Pulmonary artery endothelial cell (primary cell): ENCODE measurements at places on chromosomes 3 and 15.
A peak's percentile ranks its signal among the peaks of the same experiment; 100 is the strongest.

GRCh38 chr3:49723628-49724551 is at the start of gene GMPPB:
Gene GMPPB, minus strand, starts transcription at chr3:49723951. Its CDS starts 225 bp downstream, at chr3:49723726.
- peak; percentile 89 for DNase-seq

DNA sequence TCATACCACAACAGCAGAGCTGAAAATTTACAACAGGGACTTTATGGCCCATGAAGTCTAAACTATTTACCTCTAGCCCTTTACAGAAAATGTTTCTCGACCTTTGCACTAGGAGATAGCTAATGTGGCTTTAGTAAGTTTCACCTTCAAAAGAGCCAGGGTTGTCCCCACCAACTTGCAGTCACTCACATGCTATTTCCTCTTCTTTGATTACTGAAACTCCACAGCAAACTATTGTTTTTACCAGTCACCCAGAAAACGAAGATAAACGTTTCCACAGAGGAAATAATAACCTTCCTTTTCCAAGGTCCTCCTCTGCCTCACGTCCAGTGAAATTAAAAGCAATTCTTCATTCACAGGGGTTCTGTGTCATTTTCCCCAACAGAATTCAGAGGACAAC is 48.2 kb downstream of the WWTR1 start:
- DNase-seq: no peak

GRCh38 chr3:150059729-150060128 is 89.0 kb upstream of the PFN2 start:
- no peak for DNase-seq

- no peak for DNase-seq
Observed at GRCh38 chr15:46166750-46167149, 531.9 kb downstream of the SQOR start.

DNA sequence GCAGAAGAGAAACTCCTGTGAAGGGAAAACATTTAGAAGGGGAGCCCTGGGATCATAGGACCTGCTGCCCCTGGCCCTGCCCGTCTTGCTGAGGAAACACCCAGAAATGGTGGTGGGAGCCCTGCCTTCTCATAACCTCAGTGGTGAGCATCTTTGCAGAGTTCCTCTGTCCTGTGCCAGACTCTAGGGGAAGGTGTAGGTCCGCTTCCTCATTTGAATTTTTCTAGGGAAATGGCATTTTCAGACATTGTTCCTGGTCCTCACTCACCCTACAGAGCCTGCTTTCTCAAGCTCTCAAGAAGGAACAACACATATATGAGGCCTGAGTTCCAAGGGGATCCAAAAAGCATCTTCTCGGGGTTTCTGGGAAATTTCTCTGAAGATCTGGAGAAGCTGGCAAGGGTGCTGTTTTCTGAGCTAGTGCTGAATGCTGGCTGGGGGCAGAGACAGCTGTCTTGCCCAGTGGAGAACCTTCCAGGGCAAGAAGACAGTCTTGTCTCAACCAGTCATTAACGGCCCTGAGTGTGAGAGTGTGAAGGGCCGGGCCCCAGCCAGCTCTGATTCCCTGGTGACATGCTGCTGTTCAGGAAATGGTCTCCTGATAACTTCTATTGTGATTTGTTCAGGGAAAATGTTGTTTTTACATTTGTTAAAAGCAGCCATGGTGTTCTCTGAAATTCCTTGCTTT is 283.1 kb upstream of the LRRFIP2 start:
- DNase-seq: no peak

DNA sequence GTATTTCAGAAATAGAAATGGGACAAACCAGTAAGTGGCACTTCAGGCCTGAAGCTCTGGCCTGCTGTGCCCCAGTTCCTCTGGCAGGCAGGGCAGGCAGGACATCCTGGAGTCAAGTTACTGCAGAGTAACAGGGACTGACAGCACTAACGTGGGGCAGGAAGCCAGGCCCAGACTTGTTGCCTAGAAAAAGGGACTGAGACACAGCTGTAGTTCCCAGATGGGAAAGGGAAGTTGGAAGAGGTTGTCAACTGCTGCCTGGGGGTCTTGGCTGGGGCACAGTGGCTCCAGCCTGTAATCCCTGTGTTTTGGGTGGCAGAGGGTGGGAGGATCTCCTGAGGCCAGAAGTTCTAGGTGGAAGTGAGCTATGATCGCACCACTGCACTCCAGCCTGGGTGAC is 171.9 kb downstream of the FMN1 start:
- peak; percentile 19 for DNase-seq

GRCh38 chr3:108103886-108104797 is 13.3 kb upstream of the CD47 start:
- DNase-seq: no peak

GRCh38 chr3:154191520-154191919 is 70.3 kb downstream of the ARHGEF26 start:
- DNase-seq: no peak

DNA sequence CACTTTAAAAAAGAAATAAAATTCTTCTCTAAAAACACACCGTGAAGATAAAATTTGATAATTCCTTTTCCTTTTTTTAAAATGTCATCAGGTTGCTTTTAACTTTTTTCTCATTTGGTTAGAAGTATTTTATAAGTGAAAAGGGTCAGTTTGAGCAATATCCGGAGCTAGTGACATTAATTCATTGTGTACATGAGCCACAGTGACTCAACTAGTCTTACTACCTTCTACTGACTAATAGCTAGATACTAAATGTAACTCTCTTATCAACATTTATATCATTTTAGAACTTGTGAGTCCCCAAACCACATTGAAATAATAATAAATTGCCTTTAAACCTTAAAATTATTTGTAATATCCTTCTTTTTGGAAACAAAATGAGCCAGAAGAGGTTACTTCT is 101.2 kb upstream of the ZBTB20 start:
- no peak for DNase-seq

DNA sequence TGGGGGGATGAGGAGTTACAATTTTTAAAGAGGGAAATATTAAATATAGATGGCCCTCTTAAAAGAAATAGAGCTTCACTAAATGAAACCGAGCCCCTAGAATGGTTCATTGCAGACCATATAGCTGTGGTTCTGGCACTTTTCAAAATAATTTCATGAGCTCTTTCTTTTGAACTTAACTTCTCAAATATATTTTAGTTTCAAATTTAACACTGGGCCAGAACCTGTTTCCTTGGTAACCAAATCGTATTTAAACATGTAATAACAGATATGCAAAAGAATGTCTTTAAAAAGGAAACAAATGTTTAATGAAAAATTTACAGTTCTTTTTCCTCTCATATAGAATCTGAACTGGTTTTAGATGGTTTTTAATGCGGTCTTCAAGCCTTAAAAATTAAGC is 20.1 kb downstream of the ZBTB38 start:
- no peak for DNase-seq

DNA sequence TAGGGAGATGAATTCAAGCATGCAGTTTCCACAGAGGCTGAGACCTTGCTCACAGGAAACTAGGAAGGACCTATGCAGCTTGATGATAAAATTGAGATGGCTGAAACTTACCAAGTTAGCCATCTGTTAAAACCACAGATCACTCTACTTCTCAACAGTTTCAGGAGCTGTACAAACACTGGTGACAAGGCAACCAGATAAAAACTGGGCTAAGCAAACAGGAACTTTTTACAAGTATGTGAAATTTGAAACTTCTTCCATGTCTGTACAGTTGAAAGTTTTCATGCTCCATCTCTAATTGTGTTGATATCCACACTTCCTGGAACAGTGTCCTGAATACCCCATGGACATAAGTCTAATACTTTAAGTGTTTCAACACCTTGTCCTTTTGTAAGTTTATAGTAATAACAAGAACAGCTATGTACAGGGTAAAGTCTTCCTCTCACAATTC is 78.2 kb downstream of the FAIM start:
- DNase-seq: no peak

GRCh38 chr3:26574766-26575165 is 47.8 kb upstream of the LRRC3B start:
- DNase-seq: no peak

- no peak for DNase-seq
Observed at GRCh38 chr15:67914537-67915460, 75.0 kb upstream of the RNU6-1 start.

- no peak for DNase-seq
Observed at GRCh38 chr3:10888518-10889090, 72.6 kb downstream of the SLC6A11 start.

DNA sequence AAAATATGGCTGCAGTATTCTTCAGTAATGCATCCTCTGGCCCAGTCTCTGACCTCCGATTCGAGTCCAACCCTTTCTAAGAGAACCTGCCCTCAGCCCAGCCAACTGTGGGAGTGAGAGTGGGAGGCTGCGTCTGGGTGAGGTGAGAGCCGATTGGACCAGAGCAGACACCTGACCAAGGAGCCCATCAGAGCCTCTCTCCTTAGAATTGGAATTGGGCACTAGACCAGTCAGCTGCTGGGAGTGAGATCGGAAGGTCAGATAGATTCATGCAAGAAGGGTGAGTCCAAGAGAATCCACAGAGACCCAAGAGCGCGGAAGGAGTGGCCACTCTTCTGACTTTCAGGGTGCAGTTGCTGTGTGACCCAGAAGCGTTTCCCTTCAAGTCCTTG is 10.2 kb downstream of the RASL12 start:
- no peak for DNase-seq

- no peak for DNase-seq
Observed at GRCh38 chr3:195754141-195754540, 33.4 kb downstream of the MUC20 start.

- no peak for DNase-seq
Observed at GRCh38 chr15:49154799-49155109, 645 bp downstream of the COPS2 start.

- DNase-seq: no peak
Observed at GRCh38 chr15:78049691-78050440, 27.6 kb downstream of the TBC1D2B start.

- no peak for DNase-seq
Observed at GRCh38 chr15:92728266-92728665, 72.7 kb upstream of the FAM174B start.

DNA sequence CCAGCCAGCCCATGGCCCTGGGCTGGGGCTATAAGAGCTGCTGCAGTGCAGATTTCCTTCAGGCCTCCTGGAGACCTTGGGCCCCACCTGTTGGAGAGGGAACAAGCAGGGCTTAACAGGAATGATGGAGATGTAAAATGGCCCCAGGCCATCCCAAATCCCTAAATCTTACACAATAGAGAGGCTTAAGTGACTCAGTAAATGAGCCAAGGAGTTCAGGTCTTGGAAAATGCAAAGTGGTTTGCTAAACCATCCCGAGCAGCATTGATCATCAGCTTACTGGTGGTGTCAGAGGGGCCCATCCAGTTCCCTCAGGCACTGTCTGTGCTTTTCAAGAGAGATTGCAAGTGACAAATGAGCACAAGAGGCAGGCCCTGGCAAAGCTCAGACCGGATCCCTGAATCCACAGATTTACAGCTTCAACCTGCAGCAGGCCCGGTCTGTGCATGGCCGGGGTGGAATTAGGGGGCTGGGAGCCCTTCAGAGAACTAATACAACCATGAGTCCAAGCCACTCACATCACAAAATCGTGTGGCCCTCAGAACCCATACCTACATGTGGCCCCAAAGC is 325.4 kb downstream of the UACA start:
- no peak for DNase-seq

- no peak for DNase-seq
Observed at GRCh38 chr3:38141952-38142273, 3.5 kb downstream of the MYD88 start.

DNA sequence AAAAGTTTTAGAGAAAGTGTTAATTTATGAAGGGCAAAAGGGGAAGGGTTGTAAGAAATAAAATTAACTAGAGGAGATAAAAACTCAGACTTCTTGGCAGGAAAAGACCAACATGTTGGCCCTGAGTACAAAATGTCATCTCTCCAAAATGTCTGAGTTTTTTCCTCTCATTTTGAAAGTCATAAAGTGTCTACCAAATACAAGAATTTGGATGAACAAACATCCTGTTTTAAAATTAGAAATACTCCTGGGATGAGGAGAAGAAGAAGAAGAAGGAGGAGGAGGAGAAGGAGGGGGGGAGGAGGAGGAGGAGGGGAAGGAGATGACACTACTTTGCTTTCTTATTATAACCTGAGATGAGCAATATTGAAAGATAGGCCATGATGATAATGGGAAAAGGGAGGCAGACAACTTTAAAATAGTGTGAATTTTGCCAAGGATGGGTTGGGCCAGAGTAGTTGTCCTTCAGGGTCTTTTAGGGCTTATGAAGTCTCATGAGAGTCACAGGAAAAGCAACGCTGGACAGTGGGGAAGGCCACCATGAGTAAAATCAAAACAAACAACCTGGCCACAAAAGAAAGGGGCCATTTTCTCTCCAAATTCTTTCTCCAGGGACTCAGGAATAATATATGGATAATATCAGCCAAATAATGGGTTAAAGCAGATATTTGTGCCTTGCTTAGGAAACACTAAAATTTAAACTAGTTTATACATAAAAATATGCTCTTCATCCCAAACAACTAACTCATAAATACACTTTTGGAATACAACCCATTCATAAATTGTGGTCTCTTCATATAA is 632.9 kb downstream of the EPHA3 start:
- no peak for DNase-seq

- DNase-seq: no peak
Observed at GRCh38 chr3:3209057-3209456, 29.6 kb upstream of the CRBN start.

DNA sequence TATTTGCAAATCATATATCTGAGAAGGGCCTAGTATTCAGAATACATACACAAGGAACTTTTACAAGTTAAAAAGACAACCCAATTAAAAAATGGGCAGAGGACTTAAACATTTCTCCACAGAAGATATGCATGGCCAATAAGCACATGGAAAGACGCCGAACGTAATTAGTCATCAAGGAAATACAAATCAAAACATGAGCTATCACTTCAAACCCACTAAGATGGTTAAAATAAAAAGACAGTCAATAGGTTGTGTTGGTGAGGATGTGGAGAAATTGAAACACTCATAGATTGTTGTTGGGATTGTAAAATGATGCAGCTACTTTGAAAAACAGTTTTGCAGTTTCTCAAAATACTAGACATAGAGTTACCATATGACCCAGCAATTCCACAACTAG is 61.2 kb upstream of the NEO1 start:
- DNase-seq: no peak

- no peak for DNase-seq
Observed at GRCh38 chr3:124318656-124319055, 326.7 kb upstream of the ROPN1 start.

GRCh38 chr15:96264351-96264798 is 66.1 kb upstream of the NR2F2 start:
- DNase-seq: no peak

- DNase-seq: no peak
Observed at GRCh38 chr3:1953536-1953935, 145.1 kb upstream of the CNTN4 start.

- no peak for DNase-seq
Observed at GRCh38 chr3:171026597-171027293, at the start of gene SLC2A2. Gene SLC2A2, minus strand, starts transcription at chr3:171026720. Its CDS starts 50 bp downstream, at chr3:171026670.

- DNase-seq: no peak
Observed at GRCh38 chr3:14145670-14146380, 21.0 kb downstream of the TMEM43 start.

DNA sequence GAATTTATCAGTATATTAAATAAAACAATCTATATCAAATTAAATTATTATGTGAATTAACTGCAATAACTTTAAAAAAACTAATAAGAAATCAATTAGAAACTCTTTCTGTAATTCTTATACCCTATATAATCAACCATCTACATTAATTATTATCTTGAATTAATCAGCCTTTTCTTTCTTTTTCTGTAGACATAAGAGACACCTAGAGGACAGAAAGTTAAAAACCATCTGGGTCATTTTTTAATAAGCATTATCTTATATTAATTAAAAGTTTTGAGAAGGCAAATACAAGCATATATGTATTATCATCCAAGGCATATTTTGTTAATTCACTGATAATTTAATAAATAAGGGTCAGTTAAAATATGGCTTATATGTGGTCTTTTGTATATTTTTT is 24.2 kb upstream of the SLC25A26 start:
- no peak for DNase-seq
